ENCODE measurements at places on chromosomes 3 and 15.
A peak's percentile ranks its signal among the peaks of the same experiment; 100 is the strongest.

DNA sequence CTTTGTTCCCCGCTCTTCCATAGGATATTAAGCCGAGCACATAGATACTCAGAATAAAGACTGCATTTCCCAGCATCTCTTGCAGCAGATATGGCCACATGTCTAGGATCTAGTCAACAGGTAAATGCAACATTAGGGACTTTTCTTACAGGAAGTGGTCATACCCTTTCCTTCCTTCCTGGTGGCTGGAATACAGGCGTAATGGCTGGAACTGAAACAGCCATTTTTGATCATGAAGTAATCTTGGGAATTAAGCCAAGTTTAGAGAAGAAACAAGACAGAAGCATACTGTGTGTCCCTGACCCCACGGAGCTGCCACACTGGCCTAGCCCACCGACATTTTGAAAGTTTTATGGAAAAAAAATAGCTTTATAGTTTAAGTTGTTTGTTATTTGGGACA is 234.0 kb downstream of the XXYLT1 start:
- DNase-seq = no peak

GRCh38 chr3:129028866-129029265 is 27.8 kb downstream of the EFCC1 start:
- DNase-seq = no peak

DNA sequence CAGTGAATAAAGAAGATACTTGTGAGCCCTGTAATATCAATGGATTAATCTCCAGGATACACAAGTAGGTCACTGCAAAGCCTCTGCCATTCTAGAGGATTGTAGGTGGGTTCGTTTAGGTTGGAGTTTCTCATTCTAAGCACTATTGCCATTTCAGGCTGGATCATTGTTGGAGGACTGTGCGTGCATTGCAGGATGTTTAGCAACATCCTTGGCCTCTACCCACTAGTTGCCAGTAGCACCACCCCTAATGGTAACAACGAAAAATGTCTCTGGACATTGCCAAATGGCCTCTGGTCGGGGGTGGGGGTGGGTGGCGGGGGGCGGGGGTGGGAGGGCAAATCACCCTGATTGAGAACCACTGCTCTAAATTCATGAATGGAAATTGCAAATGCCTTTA is 4.9 kb upstream of the IFT57 start:
- DNase-seq = no peak

DNA sequence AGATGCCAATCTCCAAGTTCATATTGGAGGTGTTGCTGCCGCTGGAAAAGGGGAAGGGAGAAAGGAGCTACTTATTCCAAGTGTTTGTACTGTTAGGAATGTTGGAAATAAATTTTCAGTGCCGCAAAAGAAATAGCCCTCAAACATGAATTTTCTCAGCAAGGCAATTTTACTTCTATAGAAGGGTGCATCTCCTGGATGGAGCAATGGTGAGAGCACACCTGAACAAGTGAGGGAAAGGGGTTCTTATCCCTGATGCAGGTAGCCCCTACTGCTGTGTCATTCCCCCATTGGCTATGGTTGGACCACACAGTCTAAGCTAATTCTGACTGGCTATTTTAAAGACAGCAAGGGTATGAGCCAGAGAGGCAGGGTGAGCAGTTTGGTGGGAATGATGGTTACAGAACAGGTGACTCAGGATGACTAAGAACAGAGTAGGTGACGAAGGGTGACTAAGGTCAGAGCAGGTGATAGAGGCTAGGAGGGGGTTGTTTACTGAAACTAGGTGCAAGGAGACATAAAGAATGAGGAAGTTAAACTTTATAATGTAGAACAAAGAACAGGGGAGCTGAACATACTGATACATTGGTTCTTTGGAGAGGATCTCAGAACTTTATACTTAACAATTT is 503.5 kb downstream of the EDEM1 start:
- DNase-seq = no peak

DNA sequence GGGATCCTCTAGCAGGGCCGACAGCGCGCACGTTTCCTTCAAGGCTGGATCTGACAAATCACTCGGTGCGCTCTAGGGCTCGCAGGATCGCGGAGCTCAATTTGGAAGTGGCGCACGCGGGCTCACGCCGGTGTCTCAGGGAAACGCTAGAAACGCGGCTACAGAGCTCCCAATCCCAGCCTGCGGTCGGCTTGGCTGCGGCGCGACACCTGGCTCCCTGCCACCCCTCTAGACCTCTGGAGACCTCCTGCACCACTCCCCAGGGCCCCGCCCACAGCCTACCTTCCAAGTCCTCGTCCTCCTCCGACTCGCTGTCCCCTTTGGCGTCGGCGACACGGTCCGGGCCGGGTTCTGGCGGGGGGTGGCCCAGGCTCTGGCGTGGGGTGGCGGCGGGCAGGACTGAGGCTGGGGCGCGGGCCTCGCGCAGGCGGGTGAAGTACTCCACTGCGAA is 596 bp downstream of the PRKAR2A start:
- DNase-seq = peak; percentile 88

DNA sequence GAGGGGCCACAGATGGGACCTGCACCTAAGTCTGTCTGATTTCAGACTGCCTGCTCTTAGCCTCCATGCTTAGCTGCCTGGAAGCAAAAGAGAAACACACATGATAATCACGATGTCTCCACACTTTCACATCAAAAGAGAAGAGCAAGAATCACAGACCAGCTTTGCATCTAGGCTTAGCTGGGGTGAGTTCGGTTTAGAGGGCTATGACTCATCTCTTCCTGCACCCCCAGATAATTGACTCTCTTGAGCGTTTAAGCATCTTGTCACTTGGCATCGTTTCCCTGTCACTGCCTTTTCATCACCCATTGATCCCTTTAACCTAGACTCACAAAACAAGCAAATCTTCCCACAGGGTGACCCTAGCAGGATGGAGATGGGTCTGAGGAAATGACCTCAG is 124.0 kb downstream of the NTRK3 start:
- no peak for DNase-seq

GRCh38 chr3:113548501-113548900 is 16.1 kb downstream of the SIDT1 start:
- no peak for DNase-seq

- peak; percentile 27 for DNase-seq
Measured at GRCh38 chr15:74050556-74051234, 31.7 kb downstream of the GOLGA6A start.

- no peak for DNase-seq
Measured at GRCh38 chr3:11914041-11914440, 67.4 kb upstream of the TAMM41 start.

DNA sequence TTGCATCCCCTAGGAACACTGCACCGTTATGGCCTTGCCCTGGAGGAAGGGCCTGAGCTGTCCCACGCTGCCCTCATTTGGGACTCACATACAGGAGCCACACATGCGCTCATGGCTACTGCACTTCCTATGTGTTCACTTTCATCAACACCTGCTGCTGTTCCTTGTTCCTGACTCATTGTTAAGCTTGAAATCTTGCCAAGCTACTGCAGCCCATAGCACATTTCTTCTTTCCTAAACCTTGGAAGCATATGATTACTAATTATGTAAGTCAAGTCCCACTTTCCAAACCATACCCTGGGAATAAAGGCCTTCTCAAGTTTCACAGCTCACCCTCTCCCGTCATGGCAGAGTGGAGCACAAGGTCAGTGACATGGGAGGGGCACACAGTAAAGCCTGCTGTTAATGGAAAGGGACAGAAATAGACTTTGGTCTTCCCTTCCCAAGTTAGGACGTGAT is 307.9 kb downstream of the CLSTN2 start:
- no peak for DNase-seq

DNA sequence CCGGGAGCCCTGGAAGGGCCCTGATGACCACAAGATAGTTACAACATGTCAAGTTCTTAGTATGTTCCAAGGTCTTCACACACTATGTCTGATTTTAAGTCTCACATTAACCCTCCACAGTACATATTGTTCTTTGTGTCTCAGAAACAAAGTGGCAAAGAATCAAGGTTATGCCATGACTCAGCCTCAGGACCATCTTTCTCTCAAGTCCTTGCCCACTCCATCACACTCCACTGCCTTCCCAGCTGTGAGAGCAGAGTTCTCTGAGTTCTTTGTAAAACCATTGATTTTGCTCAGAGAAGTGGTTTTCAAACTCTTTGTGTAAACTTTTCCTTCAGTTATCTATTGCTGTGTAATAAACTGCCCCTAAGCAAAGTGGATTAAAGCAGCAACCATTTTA is 67.9 kb upstream of the C3orf80 start:
- DNase-seq = no peak

GRCh38 chr3:125641891-125642290 is 46.6 kb upstream of the OSBPL11 start:
- no peak for DNase-seq

- DNase-seq = no peak
Measured at GRCh38 chr3:35616346-35616745, 23.0 kb upstream of the ARPP21 start.

GRCh38 chr15:88161636-88162035 is 94.9 kb downstream of the NTRK3 start:
- no peak for DNase-seq
